CD4-positive, alpha-beta T cell treated with Interleukin-4 for 1 hour (primary cell): ENCODE measurements at places on chromosomes 1 and 21.

- no peak for DNase-seq
Observed at GRCh38 chr1:43558346-43558841, 27.7 kb downstream of the PTPRF start.

GRCh38 chr1:207826557-207827487 is 75.0 kb downstream of the CD46 start:
- no peak for DNase-seq

DNA sequence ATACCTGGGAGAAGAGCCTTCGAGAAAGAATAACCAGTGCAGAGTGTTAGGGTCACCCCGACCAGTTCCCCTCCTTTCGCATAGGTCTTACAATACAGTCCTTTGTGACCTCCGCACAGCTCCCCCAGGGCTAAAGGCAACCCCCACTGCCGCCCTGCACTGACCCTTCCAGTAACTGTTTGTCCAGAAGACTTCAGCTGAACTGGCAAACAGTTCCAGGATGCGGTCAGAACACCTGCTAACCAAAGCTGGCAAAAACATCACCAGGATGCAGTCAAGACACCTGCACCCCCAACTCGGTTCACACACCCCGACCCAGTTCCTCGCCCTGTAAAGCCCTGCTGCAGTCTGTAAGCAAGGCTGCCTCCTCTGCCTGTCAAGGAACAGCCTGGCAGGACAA is 6.4 kb upstream of the EVA1B start:
- DNase-seq = no peak

DNA sequence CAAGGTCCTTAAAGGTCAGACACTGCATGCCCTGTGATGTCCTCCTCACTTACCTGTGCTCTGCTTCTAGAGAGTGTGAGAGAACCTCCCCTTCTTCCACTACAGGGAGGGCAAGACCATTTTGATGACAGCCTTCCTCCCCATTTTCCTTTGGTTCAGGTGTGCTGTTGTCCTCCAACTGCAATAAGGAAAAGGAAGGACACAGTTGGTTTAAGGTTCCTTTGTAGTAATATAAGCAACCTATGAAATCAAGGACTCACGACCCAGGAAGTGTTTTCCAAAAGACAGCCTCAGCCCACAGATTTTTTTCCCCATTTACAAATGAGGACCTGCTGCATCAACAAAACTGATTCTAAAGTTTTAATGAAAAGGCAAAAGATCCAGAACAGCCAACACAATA is 6.6 kb upstream of the CCDC17 start:
- DNase-seq = no peak

DNA sequence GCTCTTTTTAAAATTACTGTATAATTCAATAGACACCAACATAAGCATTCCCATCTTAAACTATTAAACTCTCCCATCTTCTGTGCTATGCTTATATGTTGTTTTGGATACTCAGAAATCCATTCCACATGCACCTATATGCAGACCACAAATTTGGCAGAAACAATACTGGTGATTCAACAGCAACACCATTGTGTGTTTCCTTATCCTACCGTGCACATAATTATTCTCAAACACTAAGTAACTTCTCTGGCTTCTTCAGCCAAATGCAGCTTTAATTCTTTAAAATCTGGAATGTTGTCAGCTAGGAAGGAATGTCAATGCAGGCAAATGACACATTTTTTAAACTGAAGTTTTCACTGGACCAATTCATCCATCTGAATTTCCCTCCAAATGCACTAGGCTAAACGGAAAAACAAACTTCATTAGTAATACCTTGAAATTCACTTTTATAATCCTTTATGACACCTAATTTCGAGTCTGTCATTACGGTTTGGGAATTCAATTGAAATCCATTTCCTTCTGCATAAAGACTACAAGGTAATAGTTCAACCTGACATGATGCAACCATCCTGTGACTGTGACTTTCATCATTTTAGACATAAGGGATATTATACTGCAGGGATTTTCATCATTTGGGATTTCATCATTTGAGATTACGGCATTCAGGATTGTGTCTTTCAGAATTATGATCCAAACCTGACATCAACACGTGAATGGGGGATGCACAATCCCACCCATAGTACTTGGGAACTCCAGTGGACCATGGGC is 308.5 kb downstream of the LTN1 start:
- DNase-seq = no peak

DNA sequence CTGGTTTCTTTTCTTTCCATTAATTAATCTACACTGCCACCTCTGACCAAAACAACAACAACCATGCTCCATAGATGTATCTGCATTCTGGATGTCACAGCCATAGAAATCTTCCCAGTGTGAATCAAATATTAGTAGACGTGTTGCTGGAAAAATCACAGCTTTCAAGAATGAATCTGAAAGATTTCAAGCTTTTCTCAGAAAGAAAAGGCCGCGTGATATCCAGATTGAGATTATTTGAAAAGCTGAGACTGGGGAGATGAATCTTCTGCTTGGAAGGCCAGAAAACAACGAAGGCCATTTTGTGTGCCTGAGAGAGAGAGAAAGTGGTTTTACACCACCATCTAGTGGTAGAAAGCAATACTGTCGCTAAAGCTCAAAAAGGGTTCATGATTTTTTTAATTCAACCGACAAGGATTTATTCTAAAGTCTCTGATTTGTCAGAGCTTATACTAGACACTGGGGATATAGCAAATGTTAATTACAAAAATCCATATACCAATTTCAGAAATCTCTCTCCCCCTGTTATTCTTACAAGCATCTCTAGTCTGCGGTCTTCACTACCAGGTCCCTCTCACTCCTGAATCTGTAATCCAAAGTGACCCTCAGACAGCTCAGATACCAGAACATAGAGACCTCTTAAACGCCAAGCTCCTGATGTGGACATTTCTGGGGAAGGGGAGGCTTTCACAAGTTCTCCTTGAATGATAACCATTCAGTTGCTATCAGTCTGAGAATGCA is 87.5 kb upstream of the SGIP1 start:
- peak; percentile 83 for DNase-seq

DNA sequence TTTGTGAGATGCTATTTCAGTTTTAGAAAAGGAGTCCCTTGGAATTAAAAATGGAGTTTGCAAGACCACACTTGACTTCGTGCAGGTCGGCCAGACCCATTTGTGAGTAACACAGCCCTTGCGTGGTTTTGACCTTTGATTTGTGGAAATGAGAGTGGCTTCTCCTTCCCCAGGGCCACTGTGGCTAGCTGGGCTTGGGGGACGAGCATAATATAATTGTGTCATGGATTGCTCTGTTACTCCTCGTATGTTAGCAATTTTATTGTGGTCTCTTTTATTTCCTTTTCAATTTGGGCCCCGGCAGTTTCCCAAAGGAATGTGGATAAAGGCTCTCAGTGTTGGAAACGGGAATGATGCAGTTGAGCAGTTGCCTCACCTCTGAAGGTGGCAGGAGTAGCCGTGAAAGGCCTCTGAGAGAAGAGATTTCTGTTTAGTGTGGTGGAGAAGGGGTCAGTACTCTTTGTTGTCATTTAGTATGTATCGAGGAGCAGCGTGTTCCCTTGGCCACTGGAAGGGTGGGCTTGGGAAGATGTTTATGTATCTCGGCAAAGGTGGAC is 194.6 kb downstream of the PBX1 start:
- DNase-seq = no peak

GRCh38 chr1:153527023-153527682 is 8.6 kb downstream of the S100A6 start:
- no peak for DNase-seq

DNA sequence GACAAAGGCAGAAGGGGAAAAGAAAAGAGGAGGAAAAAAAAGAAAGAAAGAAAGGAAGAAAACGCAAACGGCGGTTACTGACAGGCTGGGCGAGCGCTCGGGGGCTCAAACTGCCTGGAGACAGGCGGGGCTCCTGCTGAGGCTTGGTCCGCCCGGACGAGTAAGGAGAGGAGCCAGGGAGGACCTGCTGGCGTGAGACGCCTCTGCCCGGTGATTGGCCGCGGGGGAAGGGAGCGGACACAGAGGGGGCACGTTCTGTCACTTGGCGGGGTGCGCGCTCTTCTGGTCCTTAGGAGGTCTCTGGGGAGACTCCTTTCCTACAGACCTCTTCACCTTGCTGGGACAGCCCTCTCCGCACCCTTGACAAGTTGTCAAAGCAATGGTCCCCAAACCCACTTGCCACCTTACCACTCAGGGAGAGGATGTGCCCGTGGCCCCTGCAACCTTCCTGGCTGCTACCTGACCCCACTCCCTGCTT is 791 bp upstream of the PIK3R3 start:
- DNase-seq = no peak

GRCh38 chr1:211328084-211328694 is 1.6 kb downstream of the TRAF5 start:
- DNase-seq = no peak

DNA sequence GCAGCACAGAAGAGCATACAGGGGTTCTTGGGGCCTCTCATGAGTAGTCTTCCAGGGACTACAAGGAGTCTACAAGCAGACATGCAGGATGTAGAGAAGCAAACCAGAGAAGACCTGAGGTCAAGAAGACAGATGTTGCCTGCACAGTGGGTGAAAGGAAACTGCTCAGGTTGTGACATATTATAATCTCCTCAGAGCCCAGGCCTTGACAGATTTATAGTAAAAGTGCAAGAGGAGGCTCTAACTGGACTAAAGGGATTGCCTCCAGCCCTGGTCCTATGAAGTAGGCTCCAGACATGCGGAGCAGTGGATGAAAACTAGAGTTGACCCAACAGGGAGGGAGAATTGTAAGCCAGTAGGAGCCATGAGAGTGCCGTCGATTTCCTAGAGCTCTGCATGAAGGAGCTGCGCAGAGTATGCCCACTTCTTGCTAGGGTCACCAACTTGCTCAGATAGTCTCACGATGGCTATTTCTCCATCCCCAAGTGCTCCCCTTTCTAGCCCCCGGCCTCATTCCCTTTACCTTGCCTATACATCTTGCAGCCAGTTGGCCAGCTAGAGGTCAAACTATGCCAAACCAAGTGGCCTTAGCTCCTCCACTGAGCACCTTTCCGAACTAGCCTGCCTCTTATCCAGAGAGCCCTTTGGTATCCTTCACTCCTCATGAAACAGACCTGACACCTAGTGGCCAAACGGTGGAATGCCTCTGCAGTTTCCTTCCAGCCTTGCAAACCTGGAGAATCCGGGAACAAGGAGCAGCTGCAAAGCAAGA is 36.2 kb upstream of the IPO9 start:
- DNase-seq = peak; percentile 57

GRCh38 chr1:41735631-41736260 is 183.0 kb downstream of the HIVEP3 start:
- no peak for DNase-seq

DNA sequence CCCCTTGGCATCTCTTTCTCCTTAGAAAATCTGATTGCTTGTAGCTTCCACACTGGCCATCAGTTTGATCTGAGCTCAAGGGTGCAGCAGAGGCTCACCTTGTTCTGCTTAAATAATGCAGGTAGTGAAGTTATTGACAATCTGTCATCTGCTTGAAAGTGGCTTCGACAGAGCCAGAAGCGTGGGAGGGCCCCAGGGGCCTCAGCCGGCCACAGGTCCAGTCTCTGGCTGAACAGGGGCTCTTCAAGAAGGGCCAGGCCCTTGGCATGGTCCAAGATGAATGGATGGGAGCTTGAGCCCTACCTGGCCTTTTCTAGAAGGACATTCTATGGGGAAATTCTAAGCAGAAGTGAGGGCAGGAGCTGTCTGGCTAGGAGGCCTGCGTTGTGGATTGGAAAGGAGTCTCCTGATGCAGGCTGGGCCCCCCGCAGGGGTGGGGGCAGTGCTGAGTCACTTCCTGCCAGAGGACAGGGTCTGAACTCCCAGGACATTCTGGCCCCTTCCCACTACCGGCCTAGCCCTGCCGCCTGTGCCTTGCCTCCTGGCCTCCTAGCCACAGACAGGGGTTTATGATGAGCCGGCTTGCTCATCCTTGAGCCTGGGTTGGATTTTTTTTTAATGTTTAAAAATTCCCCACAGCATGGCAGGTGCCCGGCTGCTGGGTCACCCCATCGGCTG is 162.3 kb upstream of the VAMP3 start:
- no peak for DNase-seq

- DNase-seq = no peak
Observed at GRCh38 chr1:208239473-208240381, 4.5 kb downstream of the PLXNA2 start.

GRCh38 chr1:33296082-33296458 is 24.8 kb downstream of the A3GALT2 start:
- DNase-seq = no peak

DNA sequence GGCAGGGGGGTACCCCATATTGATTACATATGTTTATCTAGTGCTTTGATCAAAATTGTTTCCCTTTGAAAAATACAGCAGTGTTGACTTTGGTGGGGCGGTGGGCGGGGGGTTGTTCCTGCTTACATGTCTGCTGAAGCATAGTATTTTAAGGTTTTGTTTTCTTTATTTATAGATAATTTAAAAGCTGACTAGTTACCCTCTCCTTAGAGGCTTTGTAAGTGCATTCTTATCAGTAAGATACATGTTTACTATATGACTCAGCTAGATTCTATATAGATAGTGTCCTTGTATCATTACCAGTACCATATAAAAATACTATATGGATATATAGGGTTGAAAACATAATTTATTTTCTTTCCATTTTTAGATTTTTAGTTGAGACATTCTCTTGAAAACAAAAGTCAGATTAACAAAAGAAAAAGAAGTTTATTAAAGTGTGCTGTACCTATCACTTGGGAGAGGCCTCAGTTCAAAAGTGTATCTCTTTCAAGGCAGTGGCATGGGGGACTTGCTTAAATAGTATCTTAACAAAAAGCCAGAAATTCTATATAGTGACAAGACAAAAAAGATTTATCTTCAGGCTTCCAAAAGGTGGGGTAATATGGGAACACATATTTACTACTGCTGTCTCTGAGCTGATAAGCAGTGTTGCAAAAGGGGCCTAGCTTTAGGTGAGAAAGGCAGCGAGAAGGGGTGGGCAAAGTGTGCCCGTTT is 79.0 kb downstream of the HS2ST1 start:
- no peak for DNase-seq

GRCh38 chr1:34663031-34663430 is 91.8 kb upstream of the GJB5 start:
- DNase-seq = no peak

DNA sequence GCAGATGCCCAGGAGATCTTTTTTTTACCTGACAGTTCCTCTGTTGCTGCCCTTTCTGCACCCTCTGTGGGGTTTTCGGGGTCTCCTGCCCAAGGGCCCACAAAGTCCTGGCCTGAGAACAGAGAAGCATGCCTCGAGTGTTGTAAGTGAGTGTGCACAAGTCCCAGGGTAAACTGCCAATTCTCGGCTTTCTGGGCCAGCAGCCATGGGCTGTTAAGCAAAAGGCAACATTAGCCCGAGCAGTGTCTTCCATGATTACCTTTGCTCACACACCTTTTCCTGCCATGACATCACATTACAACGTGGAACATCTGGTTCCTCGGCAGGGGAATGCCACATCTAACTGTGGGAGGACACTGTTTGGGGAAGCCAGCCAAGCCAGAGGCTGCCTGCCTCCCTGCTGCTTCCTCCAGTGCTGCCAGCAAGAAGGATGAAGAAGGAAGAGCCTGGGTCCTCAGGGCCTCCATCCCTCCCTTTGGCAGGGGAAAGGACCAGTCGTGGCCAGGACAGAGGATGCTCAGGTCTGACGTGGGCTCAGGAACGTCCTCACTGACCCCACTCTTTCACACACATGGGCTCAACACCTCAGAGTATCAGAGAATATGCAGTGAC is 485.9 kb downstream of the OMA1 start:
- no peak for DNase-seq

GRCh38 chr1:9165396-9165795 is 36.5 kb upstream of the GPR157 start:
- DNase-seq = no peak

GRCh38 chr21:31915566-31915965 is 42.7 kb downstream of the HUNK start:
- DNase-seq = no peak

- no peak for DNase-seq
Observed at GRCh38 chr1:65321879-65322278, 12.5 kb downstream of the DNAJC6 start.

GRCh38 chr1:213122514-213122929 is 71.5 kb downstream of the RPS6KC1 start:
- DNase-seq = peak; percentile 30
